Caco-2 (cell line): ENCODE measurements at places on chromosomes 16 and 17. TPM values are rescaled to one million over a fixed set of nuclear protein-coding genes. Genes with fewer than 3 reads are reported as not detected.

SECTM1 gene
- total RNA-seq, result 0.37 and 0.75 TPM in 2 replicates

CDH13 gene
- total RNA-seq, result 2.2 and 3.5 TPM in 2 replicates

ZSCAN10 gene
- total RNA-seq, result not detected in 2 replicates

PMP22 gene
- 7.3 and 9.1 TPM in 2 replicates for total RNA-seq

CPNE7 gene
- total RNA-seq, result 40.4 and 50.0 TPM in 2 replicates

GP1BA gene
- total RNA-seq, result not detected in 2 replicates

MYH1 gene
- not detected in 2 replicates for total RNA-seq

NATD1 gene
- total RNA-seq, result 14.4 and 18.4 TPM in 2 replicates

GRCh38 chr16:88456356-88457292, 3.5 kb downstream of the ZFPM1 start:
- no peak for DNase-seq

DNA sequence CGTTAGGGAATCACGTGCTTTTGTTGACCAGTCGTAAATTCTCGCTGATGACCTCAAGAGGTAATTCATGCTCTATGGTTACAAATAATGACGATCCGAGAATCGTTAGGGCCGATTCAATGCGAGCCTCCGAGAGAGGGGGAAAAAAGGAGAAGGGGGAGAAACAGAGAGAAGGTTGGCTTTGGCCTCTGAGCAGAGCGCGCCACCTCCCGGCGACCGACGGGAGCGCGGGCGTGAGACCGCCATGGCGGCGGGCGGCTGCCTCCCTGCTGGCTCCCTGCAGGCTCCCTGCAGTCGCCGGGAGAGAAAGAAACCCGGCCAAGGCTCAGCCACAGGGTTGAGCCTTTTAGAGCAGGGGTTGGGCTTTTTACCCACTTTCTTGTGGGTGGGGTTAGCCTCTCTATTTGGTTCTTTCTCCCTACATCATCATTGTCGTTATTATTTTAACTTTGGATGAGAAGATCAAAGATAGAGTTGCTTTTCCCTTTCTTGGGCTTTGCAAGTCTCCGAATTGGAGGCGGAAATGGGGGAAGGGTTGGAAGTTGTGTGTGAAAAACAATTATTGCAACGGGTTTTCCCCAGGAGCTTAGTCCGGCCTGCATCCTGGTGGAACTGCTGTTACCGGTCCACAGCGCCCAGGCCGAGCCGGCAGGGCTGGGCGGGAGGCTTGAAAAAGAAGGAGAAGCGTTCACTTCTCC, 410 bp upstream of the HOXB5 start:
- DNase-seq, result no peak

GRCh38 chr17:44501866-44502375, 1.3 kb downstream of the GPATCH8 start:
- DNase-seq, result no peak

DNA sequence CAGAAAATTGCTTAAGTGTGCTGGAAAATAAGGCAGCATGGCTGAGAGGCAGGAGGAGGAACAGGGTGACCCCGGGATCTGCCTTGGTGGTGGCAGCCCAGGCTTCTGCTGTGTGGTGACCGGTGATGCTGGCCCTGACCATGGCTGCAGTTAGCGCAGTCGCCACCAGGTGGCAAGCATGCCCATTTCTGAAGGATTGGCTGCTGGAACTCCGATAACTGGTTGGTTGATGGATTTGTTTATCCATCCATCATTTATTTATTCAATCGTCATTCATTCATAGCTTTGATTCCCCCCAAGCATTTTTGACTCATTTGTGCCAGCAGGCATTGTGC, 29.1 kb upstream of the ITGA3 start:
- DNase-seq, result peak; percentile 75

DNA sequence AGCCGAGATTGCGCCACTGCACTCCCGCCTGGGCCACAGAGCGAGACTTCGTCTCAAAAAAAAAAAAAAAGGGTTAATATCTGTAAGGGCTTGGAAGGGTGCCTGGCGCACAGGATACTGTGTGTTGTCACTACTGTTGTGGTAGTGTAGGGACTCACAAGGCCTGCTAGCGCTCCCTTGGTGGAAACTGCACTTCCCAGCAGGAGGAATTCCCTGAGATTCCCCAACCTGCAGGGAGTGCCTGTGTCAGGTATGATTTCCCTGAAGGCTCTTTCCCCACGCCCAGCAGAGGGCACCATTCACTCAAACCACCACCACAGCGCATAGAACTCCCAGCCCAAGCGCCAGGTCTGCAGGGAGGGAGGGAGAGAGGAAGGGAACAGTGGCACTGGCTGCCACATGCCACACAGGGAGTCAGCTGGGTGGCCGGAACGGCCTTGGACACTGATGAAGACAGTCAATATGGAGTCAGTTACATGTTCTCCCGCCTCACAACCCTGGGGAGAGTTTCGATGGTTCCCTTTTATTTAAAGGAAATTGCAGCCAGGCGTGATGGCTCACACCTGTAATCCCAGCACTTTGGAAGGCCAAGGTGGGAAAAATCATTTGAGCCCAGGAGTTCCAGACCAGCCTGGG, 32.7 kb upstream of the CDH1 start:
- peak; percentile 93 for DNase-seq

GRCh38 chr17:41491476-41491875, 1.8 kb upstream of the KRT36 start:
- no peak for DNase-seq

DNA sequence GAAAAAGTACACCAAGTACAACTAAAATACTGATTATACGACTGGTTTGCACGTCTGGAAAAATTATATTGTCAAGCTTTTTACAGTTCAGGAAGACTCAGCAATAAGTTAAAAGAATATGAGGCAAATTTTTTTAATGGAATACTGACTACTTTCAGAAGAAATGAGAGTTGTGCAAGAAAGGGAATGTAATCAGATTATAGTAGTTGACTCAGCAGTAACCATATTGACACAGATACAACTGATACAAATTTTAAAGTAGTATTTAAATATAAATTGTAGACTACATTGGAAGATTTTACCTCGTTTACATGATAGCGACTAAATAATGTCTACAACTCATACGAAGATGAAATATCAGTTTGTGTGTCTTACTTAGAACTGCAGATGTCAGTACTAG, 16.7 kb downstream of the ASGR2 start:
- no peak for DNase-seq

GRCh38 chr17:48002916-48003416, 32.1 kb downstream of the CDK5RAP3 start:
- no peak for DNase-seq

DNA sequence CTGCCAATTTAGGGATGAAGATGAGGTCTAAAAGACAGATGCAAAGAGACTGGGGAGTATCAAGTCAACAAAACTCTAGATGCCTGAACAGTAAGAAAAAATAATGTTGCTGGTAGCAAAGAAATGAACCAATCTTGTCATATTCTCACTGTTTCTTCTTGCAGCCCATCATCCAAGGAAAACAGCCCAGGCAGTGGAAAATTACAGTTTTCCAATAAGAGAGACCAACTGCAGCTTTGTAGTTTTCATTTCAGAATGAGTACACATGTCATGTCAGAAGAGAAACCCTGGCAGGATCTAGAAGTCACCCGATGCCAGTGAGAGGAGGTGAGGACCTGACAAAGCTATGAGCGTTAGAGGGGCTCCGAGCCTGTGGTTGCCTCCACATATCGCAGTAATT, 500.4 kb upstream of the PSMD7 start:
- no peak for DNase-seq

GRCh38 chr17:80169784-80170500, at the start of gene CARD14:
Gene CARD14 (plus strand): TSS chr17:80170030. CDS start chr17:80181439, 11,409 bp downstream.
- DNase-seq, result peak; percentile 79

DNA sequence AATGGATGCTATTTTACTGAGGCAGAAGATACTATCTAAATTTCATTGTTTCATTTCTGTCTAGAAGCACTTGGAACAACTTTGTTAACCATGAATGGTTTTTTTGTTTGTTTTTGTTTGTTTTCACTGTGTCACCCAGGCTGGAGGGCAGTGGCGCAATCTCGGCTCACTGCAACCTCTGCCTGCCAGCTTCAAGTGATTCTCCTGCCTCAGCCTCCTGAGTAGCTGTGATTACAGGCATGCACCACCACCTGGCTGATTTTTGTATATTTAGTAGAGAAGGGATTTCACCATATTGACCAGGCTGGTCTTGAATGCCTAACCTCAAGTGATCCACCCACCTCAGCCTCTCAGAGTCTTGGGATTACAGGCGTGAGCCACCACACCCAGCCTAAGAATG, 40.5 kb downstream of the ABHD15 start:
- no peak for DNase-seq

- no peak for DNase-seq
Measured at GRCh38 chr17:73132085-73132492, 32.7 kb upstream of the SSTR2 start.

- no peak for DNase-seq
Measured at GRCh38 chr17:75476752-75477489, 20.5 kb downstream of the TMEM94 start.

DNA sequence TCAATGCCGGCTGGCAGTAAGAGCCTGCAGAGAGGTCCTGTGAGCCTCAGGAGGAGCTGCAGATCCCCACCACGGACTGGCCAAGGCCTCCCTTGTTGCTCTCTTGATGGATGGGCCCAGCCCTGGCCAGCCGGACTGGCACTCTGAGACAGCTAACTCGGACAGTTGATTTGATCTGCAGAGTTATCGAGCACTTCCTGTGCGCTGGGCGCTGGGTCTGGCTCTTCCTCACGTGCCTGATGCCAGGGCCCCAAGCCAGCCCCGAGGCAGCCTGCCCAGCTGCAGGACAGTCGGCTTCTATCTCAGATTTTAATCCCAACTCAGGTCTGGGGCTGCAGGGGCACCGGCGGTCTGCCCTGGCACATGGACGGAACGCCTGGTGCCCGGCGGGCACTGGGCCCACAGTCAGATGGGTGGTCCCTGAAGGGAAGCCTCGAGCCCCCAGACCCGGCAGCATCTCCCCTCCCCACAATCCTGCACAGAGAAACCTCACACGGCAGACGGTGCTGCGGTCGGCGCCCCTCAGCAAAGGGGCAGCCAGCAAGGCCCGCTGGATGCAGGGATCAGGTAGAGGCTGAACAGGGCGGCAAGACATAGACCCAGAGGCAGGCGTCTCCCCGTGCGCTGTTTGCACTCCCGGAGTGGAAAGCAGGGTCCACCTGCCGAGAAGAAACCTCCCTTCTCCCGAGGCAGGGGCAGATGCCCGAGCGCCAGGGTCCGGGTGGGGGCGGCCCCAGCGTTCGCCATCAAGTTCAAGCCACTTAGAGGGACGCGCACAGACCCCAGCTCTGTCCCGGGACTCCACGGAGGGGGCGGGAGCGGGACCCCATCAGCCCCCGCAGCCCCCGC, 34.0 kb downstream of the TIMM22 start:
- no peak for DNase-seq

- DNase-seq, result no peak
Measured at GRCh38 chr16:17972460-17972943, 364.0 kb downstream of the NPIPA8 start.

DNA sequence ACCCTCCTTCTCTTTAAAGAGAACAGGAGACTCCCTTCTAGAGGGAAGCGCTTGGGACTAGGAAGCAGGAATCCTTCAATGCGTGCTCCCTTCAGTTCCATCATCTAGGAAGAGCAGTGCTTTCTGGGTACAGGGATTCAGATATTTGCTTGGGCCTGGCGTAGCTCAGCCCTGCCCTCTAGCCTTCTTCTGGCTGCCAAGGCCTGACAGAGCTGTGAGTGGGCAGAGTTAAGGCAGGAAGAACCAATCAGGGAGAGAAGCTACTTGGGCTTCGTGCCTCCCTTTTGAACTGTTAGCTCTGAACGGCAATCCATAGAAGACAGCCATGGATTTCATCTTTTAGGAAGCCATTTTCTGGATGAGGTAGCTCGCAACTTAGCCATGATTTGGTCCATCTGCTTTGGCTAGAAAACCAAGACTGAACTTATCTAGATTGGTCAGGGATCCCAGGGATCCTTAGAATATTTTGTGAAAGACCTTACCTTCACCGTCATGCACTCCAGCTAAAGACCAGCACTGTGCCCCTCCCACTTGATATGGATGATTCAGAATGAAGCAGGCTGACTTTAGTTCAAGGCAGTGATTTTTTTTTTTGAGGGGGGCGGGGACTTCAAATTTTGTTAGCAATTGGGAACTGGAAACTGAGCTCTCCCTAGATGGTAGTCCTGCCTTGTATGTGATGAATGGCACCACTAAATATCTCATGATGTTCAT, 2.5 kb upstream of the CORO6 start:
- no peak for DNase-seq

DNA sequence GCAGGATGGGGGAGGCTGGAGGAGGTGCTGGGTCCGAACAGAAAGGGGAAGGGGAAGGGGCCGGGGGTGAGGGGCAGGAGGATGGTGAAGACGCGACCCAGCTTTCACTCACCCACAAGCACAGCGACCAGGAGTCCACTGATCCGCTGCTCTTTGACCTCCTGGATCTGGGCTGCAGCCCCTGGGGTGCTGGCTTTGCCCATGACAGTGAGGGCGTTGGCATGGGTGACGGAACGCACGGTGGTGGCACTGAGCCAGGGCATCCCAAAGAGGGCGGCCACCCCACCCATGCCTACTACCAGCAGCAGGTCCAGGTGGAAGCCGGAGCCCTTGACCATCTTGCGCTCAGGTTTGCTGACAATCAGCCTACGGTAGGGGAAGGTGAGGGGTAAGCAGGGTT, 14.9 kb downstream of the SLC4A1 start:
- DNase-seq, result no peak

GRCh38 chr16:1113889-1114526, 18.0 kb upstream of the C1QTNF8 start:
- no peak for DNase-seq

GRCh38 chr17:32348483-32348800, 1.5 kb upstream of the ZNF207 start:
- no peak for DNase-seq

GRCh38 chr16:71247478-71247877, 17.0 kb upstream of the HYDIN start:
- DNase-seq, result no peak

- no peak for DNase-seq
Measured at GRCh38 chr17:72518159-72518732, 397.4 kb downstream of the SOX9 start.

- DNase-seq, result no peak
Measured at GRCh38 chr17:70912716-70913485, 743.6 kb downstream of the KCNJ2 start.

GRCh38 chr16:68079626-68080344, 5.4 kb upstream of the NFATC3 start:
- peak; percentile 75 for DNase-seq

DNA sequence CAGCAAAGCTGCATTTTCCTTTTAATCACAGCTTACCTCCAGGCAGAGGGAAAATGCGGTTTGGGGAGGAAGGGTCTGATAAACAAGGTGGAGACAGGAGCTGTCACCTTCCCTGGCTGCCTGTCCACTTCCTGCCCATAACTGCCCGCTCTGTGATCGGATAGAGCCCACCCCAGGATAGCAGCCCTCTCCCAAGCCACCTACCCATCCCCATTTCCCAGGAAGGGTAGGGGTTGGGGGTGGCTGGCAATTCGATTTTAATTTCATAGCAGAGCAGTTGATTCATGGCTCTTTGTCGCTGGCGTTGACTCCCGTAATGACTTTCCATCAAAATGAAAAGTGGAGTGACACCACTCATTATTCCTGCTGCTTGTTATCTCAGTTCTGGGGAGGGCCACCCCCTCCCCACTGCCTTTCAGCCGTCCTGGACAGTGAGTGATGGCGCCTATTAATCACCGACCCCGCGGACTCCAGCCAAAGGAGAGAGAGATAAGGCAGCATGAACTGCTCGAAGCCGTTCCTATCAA, 11.2 kb downstream of the CDK5RAP3 start:
- no peak for DNase-seq

- DNase-seq, result peak; percentile 67
Measured at GRCh38 chr16:86946396-86946795, 368.0 kb downstream of the FOXL1 start.
